ENCODE measurements at places on chromosomes 4 and X.

- peak; percentile 7 for DNase-seq
These were observed 3.4 kb upstream of the ZRSR2 start for GRCh38 chrX:15786915-15787314.

DNA sequence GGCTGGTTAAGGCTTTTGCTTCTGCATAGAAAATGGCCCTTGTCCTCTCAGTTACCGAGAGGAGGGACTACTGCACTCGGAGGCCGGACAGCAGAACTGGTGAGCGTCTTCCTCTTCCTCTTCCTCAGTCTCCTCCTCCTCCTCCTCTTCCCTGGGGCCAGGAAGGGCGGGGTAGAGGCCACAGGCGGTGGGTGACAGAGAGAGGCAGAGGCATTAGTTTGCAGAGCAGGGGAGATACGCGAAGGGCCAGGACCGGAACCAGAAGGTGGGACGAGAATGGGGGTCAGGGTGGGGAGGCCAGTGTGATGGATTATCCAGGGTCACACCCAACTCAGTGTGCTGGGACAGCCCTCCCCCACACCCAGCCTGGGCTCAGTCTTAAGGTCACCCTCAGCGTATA, 14.5 kb downstream of the IQSEC2 start:
- DNase-seq, result no peak

DNA sequence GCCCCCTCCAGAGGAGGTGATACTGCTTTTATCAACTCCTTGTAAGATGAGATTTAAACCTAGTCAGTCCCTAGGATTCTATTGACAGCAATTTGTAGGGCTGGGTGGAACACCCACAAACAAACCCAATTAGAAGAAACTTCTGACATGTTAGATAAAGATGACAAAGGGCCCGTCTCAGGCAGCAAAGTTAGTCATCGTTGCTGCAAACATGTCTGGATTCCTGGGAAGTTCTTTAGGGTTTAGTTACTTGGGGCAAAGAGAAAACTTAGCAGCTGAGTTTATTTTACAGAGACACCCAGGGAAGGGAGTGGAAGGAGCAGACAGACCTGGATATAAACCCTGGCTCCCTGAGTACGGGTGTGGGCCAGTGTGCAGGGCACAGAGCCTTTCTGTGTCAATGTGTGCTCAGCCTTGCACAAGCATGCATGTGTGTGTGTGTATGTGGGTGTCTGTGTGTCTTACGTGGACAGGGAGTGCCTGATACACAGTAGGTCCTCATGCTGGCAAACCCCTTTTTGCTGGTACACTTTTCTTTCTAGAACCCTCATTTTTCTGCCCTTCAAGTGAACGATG, 130.0 kb upstream of the STX18 start:
- DNase-seq, result no peak

GRCh38 chrX:30607155-30607554, 29.6 kb upstream of the TASL start:
- DNase-seq, result no peak

GRCh38 chr4:72974694-72975487, 94.6 kb downstream of the COX18 start:
- no peak for DNase-seq

DNA sequence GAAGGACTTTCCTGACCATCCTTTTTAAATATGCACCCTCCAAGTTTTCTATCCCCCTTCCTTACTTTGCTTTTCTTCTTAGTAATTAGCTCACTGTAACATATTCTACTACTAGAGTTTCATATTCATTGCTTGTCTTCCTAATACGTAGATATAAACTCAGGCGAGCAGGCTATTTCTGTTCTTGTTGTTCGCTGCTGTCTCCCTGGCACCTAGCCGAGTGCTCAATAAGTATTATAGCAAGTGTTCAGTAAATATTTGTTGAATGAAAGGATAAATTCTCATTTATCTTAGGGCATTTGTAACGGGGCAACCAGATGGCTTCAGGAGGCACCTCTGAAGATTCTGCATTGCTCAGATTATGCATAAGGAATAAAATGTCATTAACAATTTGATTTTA, 6.8 kb upstream of the RHOH start:
- no peak for DNase-seq

DNA sequence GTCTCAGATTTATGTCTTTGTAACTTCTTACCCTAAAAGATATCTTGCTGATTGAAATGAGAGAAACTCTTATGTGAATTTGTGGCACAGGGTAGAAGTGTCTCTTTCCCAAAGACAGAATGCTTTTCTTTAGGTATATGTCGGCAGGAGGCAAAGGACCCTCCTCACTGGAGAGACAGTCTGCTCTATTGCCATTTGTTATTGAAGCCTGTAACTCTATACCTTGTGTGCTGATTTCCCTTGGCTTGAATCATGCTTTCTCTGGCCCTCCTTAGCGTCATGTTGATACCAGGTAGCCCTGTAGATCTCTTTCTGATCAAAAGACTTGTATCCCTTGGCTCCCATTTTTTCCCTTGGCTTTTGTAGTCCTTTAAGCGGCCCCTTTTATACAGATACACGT, 284.3 kb downstream of the CXXC4 start:
- no peak for DNase-seq

- peak; percentile 27 for DNase-seq
These were observed 4.8 kb upstream of the HGFAC start for GRCh38 chr4:3436798-3437581.

GRCh38 chrX:132216806-132217202, 2.4 kb downstream of the RAP2C start:
- DNase-seq, result no peak

DNA sequence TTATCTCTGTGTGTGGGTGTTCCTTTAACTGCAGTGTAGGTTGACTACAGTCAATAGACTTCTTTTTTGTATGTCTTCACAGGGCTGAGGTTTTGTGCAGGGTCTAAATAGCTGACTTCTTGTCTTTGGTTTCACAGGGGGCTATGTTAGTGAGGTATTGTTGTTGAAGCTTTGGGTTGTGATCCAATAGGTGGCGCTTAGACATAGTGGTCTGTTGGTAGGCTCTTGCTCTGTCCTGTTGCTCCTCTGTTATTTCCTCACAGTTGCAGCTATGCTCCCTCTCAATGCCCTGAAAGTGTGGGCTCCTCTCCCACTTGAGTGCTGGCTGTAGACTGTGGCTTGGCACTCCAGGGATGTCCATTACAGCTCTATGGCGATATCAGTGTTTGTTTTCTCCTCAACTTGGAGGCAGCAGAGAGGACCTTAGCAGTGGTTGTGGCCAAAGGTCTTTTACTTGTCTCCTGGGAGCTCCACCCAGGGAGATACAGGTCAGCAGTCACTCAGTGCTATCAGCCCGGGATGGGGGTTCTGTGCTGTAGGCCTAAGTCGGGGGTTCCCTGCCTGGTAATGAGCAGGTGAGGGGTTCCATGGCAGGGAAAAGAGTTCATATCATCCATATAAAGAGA, 14.0 kb downstream of the POF1B start:
- DNase-seq, result no peak

- no peak for DNase-seq
These were observed 45.7 kb downstream of the MID1 start for GRCh38 chrX:10574663-10575062.

DNA sequence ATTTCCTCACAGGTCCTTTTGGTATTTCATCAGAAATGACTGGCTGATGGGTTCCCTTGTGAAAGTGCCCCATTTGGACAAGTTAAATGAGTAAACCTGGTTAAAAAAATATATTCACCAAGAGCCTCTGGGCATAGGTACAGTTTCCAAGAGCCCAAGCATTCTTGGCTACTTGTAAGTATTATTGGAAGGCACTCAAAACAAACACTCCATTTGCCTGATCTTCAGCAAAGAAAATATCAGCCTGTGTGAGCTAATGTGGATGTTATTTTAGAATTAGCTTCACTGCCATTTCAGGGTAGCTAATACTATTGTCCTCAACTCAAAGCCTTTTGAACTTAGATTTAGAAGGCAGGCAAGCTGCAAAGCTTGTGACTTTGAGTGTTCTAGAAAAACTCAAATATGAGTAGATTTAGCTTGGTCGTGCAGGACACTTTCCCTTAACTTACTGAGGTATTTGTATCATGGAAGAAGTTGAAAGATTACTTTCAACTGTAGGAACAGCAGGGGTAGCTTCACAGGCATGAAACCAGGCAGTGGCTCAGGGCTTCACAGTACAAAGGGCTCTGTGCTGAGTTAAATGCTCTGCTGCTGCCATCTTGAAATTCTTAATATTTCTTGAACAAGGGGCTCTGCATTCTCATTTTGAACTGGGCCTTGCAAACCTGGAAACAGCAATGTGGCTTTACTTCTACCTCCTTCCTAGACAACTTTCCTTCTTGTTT, 177.2 kb downstream of the AMELX start:
- no peak for DNase-seq

DNA sequence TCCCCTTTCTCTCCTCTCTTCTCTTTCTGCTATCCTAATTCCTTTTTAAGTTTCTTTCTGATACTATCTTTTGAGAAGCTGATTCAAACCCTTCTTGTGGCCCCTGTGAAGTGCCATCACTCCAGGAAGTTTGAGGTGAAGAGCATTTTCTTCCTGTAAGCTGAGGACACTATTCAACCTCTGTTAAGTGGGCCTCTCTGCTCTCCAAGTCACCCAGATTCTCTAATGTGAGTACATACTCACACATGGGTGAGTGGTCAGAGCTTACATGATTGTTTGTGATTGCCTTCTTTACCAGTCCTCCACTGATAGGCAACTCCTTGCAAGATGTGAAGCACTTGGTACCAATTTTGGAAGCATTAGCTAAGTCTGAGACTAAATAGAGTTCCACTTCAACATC, 18.4 kb upstream of the SMIM10L2A start:
- DNase-seq, result no peak

GRCh38 chr4:14528918-14529317, 473.4 kb upstream of the CPEB2 start:
- DNase-seq, result no peak

DNA sequence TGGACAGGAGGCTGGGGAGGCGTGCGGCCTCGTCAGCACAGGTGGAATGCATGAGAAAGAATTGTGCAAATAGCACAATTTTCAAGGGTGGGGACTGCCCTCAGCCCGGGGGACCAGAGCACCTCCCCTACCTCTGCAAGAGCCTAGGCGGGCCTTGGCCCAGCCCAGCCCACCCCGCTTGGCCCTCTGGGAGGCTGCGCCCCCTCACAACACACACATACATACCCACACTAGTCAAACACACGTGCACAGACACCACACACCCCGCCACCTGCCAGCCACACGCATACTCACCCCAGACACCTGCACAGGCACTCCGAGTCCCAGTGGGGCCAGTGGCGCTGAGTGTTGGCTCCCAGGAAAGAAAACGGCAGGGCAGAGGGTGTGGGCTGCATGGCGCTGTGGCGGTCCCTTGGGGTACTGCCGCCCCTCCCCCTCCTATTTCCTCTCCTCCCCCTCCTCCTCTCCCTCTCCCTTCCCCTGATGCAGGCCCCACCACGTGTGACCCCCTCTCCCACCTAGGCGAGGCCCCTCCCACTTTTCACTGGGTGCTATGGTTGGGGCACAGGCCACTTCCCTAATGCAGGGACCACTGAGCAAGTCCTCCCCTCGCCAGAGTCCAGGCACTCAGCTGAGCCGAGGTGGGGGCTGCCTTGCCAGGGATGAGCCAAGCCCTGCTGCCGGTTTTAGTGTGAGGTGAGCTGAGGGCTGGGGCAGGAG, 84.5 kb downstream of the FAM53A start:
- DNase-seq, result no peak

- no peak for DNase-seq
These were observed 1025.5 kb downstream of the RPA4 start for GRCh38 chrX:97909245-97909644.

DNA sequence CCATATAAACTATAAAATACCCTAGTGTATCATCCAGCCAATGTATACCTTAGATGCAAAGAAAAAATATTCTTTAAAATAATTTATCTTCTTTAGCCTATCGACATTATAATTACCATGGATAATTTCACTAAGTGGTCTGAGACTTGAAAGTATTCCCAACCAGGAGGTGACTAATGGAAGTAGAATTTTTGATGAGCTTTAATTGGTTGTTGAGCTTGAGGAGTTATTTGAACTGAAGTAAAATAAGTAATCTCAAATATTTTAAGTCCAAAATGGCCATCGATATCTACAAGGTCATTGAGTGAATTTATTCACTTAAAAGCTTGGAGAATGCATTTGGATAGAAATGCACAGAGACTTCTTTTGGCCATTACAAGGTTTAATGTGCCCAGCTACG, 436.2 kb downstream of the TLL1 start:
- no peak for DNase-seq

DNA sequence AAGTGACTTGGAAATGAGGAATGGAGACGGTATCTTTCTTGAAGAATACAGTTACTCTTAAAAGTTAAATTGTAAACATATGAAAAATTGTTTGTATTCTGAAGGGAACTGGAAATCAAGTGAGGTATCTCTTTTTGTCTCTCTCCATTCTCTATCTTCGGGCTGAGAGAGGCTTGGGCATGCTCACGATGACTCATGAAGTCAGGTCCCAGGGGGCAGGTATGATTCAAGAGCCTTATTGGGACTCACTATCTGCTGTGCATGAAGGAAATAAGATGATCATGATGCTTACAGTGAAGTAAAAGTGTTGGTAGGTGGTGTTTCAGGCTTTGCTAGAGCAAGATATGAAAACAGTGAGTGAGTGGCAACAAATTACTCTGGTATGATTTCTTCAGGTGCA, 200.4 kb upstream of the PITX2 start:
- no peak for DNase-seq

DNA sequence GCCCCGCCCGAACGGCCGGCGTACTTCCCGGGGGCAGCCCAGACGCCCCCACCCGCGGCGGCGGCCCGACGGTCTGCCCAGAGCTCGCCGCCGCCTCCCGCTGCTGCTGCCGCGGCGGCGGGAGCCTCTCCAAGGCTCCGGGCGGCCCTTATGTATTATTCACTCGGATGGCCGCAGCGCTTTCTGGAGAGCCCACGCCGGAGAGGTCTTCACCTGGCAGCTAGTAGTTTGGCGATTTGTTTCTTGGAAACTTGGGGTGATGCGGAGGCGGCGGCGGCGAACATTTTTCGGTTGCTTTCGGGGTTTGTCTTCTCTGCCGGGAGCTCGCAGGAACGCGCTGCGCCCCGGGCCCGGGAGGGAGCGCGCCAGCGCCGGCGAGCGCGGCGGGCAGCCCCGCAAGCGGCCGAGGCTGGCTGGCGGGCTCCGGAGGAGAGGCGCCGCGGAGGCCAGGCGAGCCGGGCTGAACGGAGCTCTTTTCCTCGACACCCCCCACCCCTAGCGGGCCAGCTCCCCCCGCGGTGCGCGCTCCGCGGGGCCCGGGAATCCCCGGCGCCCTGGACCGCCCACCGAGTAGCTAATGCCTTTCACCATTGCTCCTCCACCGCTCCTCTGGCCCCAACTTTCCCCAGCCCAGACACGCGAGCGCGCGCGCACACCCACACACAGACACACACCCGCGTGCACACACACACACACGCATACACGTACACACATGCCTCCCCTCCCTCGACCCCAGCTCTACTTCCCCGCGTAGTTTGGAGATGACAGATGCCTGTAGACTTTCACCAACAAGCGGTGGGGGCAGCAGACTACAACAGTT, 113.5 kb downstream of the DHX15 start:
- no peak for DNase-seq

DNA sequence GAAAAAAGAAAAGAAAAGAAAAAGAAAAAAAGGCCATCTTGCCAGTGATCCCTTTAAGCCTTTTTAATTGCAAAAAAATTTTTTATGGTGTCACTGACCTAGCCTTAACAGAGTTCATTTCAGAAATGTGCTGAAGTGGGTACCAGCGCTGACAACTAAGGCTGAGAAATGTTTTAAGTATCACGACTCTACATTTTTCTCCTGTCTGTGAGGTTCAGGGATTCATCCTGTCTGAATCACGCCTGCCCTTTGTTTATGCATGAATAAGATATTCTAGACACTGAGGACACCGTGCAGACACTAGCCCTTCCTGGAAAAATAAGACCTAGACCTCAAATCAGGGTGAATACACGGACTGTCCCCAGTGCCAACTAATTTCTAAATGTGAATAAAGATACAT, 154.4 kb upstream of the NOCT start:
- DNase-seq, result no peak

- no peak for DNase-seq
These were observed 197.3 kb upstream of the FAT1 start for GRCh38 chr4:186920992-186921391.
